ENCODE measurements at places on chromosomes 5 and 9.

- DNase-seq = no peak
Observed at GRCh38 chr5:64188776-64189175, 23.1 kb downstream of the RNF180 start.

DNA sequence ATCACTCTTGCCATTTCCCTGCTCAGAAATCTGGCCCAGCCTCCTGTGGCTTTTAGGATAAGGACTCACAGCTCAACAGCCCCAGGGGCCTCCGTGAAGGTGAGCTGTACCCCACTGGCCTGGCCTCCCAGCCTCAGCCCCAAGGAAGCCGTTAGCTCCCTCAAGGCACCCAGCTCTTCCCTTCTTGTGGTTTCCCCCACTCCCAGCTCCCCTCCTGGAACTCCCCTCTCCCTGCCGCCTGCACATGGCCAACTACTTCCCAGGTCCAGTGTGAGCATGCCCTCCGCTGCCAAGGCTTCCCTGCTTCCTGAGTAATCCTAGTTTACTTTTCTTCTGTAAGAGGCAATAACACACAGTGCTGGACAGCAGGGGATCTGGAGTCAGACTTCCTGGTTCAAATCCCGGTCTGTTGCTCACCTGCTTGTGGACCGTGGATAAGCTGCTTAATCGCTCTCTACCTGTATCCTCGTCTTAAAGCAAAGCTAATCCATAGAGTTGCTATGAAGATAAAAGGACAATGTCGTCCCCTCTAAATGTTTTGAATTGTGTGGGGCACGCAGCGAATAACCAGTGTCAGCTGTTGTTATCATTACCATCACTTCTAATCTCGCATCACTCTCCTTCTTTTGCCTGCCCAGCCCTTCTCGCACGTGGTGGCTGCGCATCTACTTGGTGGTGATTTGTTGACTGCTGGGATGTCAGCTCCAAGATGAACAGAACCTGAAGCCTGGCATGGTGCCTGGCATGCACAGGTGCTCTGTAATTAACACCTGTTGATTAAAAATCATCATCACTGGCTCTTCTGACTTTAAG lies 86.6 kb downstream of the C5orf15 start:
- DNase-seq = peak; percentile 13

DNA sequence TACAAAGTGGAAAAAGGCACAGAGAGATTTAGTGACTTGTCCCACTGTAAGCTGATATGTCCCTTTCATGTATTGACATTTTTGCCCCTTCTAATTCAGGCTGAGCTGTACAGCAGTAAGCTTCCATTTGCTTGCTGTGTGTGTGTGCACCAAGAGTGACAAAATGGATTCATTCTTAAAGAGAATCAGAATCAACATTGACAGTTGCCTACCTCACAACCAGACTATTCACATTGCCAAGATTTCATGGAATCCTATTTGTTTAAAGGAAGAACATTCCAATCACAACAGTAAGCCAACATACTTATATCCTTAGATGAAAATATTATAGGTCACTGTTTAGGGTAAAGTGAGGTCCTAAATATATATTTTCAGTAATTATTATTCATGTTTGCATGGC lies 102.6 kb downstream of the TMEM232 start:
- DNase-seq = no peak

- DNase-seq = no peak
Observed at GRCh38 chr9:6184749-6185645, 30.6 kb upstream of the IL33 start.

DNA sequence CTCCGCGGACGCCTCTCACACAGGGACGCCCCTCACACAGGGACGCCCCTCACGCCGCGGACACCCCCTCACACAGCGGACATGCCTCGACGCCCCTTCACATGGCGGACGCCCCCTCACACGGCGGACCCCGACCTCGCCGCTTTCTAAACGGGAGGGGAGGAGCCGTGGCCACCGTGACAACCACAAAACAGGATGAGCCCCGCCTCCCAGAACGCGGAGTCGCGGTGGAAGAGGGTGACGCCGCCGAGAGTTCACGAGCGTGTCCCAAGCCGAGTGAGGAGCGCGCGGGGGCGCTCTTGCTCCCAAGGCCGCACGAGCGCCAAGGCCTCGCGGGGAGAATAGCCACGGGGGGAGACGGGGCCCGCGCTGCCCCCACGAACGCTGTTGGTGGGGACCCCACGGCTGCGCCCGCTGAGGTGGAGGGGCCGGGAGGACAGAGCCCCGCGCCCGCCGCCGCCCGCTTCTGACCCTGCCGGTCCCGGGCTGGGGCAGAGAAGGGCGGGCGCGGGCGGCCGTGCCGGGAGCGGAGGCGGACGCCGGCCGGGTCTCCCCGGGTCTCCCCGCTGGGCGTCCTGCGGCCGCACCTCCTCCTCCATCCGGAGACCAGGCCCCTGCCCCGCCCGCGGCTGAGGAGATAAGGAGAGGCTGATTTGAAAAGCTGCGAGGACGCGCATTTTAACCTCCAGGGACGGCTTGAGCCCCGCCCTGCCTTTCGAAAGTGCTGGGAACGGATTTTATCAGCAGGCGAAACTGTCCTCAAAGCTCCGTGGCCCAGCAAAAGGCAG lies 3.9 kb upstream of the NKD2 start:
- peak; percentile 82 for DNase-seq

GRCh38 chr5:88820581-88820980 lies 62.4 kb downstream of the MEF2C start:
- DNase-seq = no peak

DNA sequence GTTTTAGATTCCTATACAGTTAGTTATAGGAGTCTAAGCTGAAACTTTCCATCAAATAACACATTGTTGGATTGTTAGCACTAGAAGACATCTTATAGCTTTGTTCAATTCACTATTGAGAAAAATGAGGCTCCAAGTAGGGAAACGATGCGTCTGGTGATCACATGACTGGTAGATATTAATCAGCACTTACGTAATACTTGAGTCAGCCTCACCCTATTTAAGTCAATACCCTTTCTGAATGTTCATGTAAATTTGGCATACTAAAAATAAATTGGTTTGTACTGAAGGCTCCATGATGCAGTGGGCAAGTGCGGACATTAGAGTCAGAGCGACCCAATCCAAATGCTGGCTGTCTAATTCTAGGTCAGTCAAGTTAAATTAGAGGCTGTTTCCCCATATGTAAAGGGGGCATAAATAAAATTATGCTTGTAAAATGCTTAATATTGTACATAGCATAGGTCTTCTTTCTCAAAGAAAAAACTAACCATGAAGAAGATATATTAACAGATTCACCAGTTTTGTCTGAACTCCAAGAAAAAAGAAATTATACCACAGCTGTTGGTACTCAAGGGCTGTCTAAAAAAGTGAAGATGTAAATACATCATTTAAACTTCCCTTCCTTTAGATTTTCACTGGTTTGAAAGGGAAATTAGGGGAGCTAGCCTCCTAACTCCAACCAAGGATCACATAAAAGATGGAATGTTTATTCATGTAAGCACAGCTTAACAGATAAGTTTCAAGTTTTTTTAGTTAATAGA lies 406.6 kb upstream of the TLE4 start:
- no peak for DNase-seq

DNA sequence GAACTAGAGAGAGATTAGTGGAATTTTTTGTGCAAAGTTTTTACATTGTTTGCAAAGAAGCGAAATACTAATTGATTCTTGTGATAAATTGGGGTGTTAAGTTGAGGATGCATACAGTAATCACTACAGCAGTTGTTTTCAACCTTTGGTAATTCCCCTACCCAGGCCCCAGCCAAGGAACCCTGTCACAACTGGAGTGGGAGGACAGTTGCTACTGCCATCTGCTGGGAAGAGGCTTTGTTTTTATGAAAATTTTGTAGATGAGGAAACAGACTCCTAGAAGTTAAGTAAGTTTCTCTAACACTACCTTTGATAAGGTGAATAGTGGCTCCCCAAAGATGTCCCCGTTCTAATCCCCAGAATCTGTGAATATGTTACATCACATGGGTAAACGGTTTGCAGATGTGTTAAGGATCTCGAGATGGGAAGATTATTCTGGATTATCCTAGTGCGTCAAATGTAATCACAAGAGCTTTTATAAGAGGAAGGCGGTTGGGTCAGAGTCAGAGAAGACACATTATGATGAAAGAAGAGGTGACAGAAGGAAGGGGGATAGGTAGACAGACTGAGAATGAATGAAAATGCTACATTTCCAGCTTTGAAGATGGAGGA lies 34.0 kb upstream of the PPP1R2B start:
- peak; percentile 52 for DNase-seq

DNA sequence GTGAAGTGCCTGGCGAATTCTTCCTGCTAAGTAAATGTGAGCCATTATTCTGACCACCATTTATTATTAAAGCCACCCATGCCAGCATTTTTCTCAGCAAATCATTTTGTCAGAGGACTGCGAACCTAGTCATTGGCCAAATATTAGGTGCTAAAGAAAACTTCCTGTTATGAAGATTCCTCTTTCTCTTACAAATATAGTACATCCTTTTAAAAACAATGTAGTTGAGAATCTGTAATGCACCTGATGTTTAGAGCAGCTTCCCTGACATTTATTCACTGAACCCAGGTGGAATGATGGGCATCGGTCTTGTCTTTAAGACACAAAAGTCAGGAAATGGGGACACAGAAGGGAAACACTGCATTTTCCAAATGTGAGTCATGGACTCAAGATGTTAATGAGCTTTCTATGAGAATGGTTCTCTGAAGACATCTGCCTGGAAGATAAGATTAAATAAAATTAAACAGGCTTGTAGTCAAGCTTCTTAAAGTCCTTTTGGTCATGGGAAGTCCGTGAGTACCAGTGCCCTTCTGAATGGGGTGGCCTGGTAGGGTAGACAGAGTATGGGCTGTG lies 290.6 kb downstream of the FBXL7 start:
- no peak for DNase-seq

DNA sequence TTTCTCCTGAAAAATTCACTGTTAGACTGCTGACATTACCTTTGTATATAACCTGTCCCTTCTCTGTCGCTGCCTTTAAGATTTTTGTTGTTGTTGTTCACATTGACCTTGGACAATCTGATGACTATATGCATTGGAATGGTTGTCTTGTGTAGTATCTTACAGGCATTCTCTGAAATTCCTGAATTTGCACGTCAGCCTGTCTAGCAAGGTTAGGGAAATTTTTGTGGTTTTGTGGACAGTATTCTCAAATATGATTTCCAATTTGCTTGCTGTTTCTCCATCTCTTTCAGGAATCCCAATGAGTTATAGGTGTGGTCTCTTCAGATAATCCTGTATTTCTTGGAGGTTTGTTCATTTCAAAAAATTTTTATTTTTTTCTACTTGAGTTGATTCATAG lies 140.8 kb downstream of the PRR16 start:
- no peak for DNase-seq

DNA sequence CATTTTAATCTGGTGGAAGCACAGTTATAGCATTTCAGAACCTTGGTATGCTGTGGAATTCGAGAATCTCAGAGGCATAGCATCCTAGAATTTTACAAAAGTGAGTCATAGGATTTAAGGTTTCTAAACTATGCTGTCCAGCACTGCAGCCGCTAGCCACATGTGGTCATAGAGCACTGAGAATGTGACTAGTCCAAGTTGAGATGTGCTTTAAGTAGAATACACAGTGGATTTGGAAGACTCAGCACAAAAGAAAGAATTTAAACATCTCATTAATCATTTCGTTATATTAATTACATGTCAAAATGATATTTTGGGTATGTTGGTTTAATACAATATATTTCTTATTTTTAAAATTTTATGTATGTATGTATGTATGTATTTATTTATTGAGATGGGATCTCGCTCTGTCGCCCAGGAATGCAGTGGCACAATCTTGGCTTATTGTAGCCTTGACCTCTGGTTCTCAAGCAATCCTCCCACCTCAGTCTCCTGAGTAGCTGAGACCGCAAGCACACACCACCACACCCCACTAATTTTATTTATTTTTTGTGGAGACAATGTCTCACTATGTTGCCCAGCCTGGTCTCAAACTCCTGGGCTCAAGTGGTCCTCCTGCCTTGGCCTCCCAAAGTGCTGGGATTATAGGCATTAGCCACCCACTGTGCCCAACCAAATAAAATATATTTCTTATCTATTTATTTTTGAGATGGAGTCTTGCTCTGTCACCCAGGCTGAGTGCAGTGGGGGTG lies 20.4 kb upstream of the RPS14 start:
- DNase-seq = no peak

- no peak for DNase-seq
Observed at GRCh38 chr5:151739939-151740335, 18.5 kb downstream of the ATOX1 start.

DNA sequence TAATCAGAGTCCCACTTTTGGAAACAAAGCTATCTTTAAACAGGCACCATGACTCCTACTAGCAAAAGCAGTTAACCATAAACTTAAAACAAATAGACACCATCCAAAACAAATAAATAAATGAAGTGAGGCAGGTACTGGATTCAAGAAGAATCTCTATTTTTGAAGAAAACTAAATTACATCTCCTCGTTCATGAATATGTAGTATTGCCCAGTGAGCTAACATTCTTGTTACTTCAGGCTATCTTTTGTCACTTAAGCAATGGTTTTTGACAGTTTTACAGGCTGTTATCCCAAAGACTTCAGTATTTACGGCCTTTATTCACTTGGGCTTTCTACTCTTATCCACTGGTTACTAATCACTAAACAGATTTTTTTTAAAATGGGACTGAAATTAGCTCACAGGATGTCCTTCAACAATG lies 242.5 kb downstream of the MLLT3 start:
- no peak for DNase-seq

DNA sequence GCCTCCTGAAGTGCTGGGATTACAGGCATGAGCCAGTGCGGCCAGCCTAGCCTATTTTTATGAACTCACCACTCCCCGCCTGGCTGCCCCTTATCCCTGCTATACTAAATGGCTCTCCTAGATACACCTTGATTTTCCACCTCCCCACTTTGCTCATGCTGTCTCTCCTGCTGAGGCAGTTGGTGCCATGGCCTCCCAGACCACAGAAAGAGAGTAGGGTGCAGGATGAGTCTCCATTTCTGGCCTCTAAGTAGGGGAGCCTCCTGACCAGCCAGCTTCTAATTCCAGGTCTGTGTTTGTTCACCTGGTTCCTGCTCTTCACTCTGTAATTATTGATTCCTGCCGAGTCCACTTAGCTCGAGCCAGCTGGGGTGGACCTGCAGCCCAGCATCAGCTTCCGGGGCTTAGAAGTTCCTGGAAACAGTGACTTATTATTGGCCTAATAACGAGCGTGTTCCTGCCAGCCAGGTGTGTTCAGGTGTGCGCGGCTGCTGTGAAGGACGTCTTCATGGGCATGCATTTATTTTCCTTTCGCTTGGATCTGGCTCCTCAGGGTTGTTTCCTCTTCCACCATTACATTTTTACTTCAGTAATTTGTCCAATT lies 34.0 kb downstream of the ZNF618 start:
- no peak for DNase-seq

DNA sequence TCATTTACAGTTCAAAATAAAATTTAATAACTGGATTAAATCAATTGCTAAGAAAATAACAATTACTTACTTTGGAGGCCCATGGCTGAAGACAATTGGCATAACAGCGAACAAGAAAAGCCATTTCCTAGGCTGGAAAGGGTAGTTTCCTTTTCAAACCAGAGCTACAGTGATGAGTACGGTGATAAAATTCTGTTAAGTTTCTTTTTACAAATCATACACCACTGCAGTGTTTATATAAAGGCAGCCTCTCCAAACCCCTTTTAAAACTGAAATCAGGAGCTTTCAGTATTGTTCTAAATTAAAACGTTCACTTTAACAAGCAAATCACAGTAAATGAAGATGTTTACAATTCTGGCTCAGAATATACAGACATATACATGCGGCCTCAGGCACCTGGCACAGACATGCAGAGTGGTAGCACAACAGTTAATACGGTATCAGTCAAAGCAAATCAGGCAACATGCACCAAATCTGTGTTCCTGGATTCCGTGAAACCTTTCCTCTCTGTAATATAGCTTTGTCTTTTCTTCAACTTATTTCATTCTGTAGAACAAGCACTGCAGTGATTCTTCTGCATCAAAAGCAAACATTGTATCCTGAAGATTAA lies 102.9 kb downstream of the RAPGEF6 start:
- DNase-seq = no peak
